Coronary artery (tissue), 2 donors: ENCODE measurements at places on chromosomes 1 and 21.

DNA sequence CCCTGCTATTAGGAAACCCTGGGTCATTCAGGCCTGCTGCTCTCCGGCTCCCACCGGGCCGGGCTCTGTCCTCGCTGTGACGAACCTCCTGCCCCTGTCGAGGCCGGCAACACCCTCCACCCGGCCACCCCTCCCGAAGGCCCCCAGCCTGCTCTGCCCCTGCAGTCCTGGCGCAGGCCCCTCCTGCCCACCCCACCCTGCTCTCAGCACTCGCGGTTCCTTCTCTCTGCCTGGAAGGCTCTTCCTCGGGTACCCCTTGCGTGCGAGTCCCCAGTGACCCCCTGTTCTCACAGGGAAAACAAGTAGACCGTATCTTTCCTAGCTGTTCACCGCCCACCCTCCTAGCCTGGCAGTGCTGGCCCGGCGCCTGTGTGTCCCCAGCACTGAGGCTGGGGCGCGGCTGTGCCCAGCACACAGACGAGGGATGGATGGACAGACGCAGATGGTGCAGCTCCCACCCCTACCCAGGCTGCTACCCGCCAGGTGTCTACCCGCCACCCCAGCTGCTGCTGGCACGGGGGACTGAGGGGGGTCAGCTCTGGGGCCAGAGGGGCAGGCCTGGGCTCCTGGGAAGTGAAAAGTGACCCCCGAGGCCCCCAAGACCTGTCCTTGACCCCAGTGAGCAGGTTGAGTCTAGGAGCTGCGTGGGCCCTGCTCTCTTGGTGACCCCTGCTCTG lies 3.1 kb upstream of the VWA1 start:
- DNase-seq, result no peak

GRCh38 chr1:219751870-219752507 lies 139.1 kb upstream of the ZC3H11B start:
- no peak for DNase-seq

- DNase-seq, result no peak
Measured at GRCh38 chr21:44845418-44846223, 27.8 kb upstream of the SUMO3 start.

GRCh38 chr1:4681026-4681425 lies 26.6 kb downstream of the AJAP1 start:
- no peak for DNase-seq

GRCh38 chr21:42255825-42256224 lies 36.9 kb downstream of the ABCG1 start:
- no peak for DNase-seq

- DNase-seq, result no peak
Measured at GRCh38 chr1:112985123-112985522, 29.1 kb upstream of the SLC16A1 start.

DNA sequence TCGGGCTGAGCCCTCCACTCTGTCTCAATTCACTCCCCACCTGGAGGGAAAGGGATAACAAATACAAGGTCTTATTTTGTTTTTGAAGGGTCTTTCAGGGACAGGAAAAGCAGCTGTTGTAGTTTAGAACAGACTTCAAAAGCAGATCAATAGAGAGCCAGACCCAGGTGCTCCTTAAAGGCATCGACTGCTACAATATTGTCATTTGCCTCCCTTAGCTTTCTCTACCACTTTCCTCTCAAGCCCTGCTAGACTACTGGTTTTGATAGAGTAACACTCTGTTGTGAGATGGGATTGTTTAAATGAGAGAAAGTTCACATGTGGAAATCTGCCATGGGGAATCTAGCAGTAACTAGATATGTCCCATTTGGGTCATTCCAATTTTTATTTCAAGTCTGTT lies 24.0 kb downstream of the RGS7 start:
- no peak for DNase-seq

- DNase-seq, result no peak
Measured at GRCh38 chr1:228459091-228459993, 27.8 kb upstream of the RNF187 start.

DNA sequence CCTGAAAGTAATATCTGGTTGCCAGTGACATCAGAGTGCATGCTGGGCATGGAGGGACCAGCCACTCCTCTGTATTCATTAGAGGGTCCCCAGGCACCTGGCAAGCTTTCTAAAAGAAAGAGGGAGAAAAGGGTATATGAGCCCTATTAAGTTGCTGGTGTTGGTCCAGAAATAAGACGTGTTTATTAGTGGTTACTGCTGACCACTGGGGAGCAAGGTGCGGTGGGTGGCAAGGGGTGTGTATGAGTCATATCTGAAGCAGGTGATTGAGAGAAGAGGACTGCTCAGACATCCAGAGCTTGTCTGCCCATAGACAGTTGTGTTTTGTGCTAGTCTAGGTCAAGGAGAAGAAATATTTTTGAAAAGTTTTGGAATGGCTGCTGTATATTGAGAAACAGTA lies 298.1 kb downstream of the TM2D1 start:
- DNase-seq, result no peak

GRCh38 chr1:172672720-172673119 lies 13.8 kb downstream of the FASLG start:
- DNase-seq, result no peak
